ENCODE measurements at places on chromosomes 6 and 20. TPM values are rescaled to one million over a fixed set of nuclear protein-coding genes. Genes with fewer than 3 reads are reported as not detected.
A peak's percentile ranks its signal among the peaks of the same experiment; 100 is the strongest.

CLDN20 gene
- total RNA-seq: not detected

CCM2L gene
- total RNA-seq: not detected

CYB5R4 gene
- total RNA-seq: 4.7 TPM

OR2H2 gene
- total RNA-seq: not detected

CST5 gene
- total RNA-seq: not detected

DNA sequence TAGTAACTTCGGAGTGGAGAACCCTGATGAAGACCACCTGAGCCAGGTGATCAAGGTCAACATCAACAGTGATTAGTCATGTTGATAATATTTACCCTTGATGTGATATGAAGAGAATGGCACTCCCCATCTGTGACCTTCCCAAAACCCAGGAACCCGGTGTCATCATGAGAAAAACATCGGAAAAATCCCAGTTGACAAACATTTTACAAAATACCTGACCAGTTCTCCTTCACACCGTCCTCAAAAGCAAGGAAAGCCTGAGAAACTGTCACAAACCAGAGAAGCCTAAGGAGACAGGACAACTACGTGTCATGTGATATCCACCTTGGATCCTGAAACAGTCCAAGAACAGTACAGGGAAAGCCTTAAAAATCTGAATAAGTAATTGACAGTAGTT, 197.3 kb downstream of the ZMYND8 start:
- H3K4me3 ChIP-seq: no peak overlapping the region
- DNase-seq: no peak
- no peaks in the 10 kb centered on the region for H3K36me3 ChIP-seq
- no peaks in the 10 kb centered on the region for H3K27me3 ChIP-seq
- no peaks in the 10 kb centered on the region for H3K4me1 ChIP-seq
- no peak overlapping the region for H3K27ac ChIP-seq

DNA sequence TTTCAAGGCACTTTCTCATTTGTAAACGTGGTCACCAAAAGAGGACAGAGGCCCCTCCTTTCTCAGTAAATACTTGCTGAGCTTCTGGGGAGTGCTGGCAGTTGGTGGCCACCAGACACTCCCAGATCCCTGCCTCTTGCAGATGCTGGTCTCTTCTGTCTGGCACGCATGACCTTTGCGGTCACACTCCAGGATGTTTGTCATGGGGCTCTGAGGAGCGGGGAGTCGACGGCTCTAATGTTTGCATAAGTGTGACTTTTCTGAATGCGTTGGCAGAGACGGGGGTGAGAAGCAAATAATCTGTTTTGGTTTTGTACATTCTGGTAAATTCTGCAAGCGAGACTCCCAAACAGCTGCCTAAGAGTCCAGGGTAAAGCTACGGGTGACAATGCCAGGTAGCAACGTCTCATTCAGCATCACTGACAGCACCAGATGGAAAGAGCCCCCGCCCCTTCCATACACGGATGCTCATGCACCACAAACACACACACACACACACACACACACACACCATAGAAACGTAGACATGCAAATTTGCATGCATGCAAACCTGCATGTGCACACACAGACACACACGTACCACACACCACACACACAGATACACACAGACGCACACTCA, 101.1 kb downstream of the YTHDF1 start:
- H3K27me3 ChIP-seq: peaks cover 11% of the 10 kb centered on the region

GRCh38 chr20:4029505-4030467, 14.4 kb upstream of the RNF24 start:
- no peaks in the 10 kb centered on the region for H3K27me3 ChIP-seq
- H3K27ac ChIP-seq: no peak overlapping the region
- H3K4me1 ChIP-seq: peaks cover 2% of the 10 kb centered on the region
- H3K4me3 ChIP-seq: no peak overlapping the region
- DNase-seq: no peak

- H3K4me1 ChIP-seq: no peaks in the 10 kb centered on the region
- H3K36me3 ChIP-seq: no peaks in the 10 kb centered on the region
- no peaks in the 10 kb centered on the region for H3K27me3 ChIP-seq
- no peak overlapping the region for H3K4me3 ChIP-seq
- no peak overlapping the region for H3K27ac ChIP-seq
- DNase-seq: no peak
Measured at GRCh38 chr20:8974009-8974708, 94.7 kb upstream of the PLCB4 start.

DNA sequence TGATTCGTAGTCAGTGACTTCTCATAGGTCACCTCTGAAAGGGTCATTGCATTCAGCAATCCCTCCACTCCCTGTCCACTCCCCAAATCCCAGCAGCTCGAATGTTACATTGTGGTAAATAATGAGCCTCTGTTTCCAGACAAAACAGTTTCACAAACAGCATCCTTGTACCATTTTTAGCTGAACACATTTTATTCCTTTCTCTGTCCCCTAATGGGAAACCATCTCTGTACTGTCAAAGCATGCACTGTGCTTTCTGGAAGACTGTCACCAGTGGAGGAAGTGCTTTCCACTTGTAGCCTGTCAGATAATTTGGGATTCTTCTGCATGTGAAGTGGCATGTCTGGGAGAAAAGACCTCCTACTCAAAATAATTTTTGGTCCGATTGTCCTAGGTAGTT, 82.0 kb downstream of the SLC35F1 start:
- no peaks in the 10 kb centered on the region for H3K27me3 ChIP-seq
- no peaks in the 10 kb centered on the region for H3K36me3 ChIP-seq
- H3K27ac ChIP-seq: no peak overlapping the region
- no peak overlapping the region for H3K4me3 ChIP-seq

DNA sequence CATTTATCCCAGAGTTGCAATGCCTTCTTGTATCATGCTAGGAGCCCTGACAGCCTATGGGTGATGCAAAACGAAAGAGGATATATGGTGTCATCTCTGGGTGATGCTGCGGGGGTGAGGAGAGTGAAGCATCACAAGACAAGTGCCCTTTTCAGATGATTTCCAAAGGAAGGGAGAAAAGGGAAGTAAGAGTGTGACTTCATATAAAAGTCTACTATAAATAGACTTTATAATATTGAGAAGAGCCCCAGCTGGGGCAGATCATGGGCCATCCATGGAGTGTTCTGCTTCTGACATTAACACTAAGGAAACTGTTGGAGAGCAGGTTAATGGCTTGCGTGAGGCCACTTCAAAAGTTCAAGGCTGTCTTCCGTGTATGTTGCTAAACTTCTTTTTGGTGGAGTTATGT, 4.4 kb downstream of the CD83 start:
- H3K36me3 ChIP-seq: no peaks in the 10 kb centered on the region
- DNase-seq: no peak
- no peaks in the 10 kb centered on the region for H3K27me3 ChIP-seq

DNA sequence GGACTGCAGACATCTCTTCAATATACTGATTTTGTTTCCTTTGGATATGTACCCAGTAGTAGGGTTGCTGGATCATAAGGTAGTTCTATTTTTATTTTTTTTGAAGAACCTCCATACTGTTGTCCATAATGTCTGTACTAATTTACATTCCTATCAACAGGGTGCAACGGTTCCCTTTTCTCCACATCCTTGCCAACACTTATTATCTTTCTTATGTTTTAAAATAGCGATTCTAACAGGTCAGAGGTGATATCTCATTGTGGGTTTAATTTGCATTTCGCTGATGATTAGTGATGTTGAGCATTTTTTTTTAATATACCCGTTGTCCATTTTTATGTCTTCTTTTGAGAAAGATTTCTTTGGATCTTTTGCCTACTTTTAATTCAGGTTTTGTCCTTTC, 2.0 kb upstream of the TP53RK start:
- no peak overlapping the region for H3K4me3 ChIP-seq
- no peak for DNase-seq
- no peak overlapping the region for H3K27ac ChIP-seq
- H3K27me3 ChIP-seq: no peaks in the 10 kb centered on the region
- H3K4me1 ChIP-seq: peaks cover 7% of the 10 kb centered on the region

- peaks cover 4% of the 10 kb centered on the region for H3K4me1 ChIP-seq
- H3K27ac ChIP-seq: peak overlapping the region; percentile 93
- peak overlapping the region; percentile 80 for H3K4me3 ChIP-seq
- no peaks in the 10 kb centered on the region for H3K27me3 ChIP-seq
- DNase-seq: peak; percentile 49
Measured at GRCh38 chr6:32967151-32968091, 973 bp upstream of the BRD2 start.

GRCh38 chr6:57137350-57137749, 34.8 kb upstream of the BAG2 start:
- DNase-seq: no peak
- H3K27me3 ChIP-seq: no peaks in the 10 kb centered on the region
- H3K4me1 ChIP-seq: no peaks in the 10 kb centered on the region
- no peak overlapping the region for H3K27ac ChIP-seq
- H3K4me3 ChIP-seq: no peak overlapping the region
- peaks cover 10% of the 10 kb centered on the region for H3K36me3 ChIP-seq

- H3K27ac ChIP-seq: peak overlapping the region; percentile 4
- no peak overlapping the region for H3K4me3 ChIP-seq
- H3K36me3 ChIP-seq: no peaks in the 10 kb centered on the region
- H3K27me3 ChIP-seq: no peaks in the 10 kb centered on the region
- H3K4me1 ChIP-seq: peaks cover 19% of the 10 kb centered on the region
- peak; percentile 81 for DNase-seq
Measured at GRCh38 chr6:2876210-2877056, 26.7 kb downstream of the SERPINB9 start.

DNA sequence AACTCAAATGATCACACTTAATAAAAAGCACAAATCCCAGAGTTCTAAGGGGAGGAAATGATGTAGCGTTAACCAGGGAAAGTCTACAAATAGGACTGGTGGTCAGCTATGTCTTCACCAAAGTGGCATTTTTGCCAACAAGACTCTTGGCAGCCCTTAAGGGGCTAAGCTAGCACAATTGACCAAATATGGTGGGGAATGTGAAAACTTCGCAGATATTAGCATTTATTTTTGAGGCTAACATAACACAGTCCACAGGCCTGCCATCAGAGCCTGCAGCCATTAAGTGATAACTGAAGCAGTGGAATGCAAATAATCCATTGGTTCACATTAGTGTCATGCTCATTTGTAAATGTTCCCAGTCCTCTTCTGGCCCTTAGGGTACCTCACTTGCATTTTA, 274.6 kb downstream of the FOXC1 start:
- H3K4me3 ChIP-seq: no peak overlapping the region
- H3K27me3 ChIP-seq: no peaks in the 10 kb centered on the region
- DNase-seq: no peak
- H3K4me1 ChIP-seq: peaks cover 2% of the 10 kb centered on the region
- no peak overlapping the region for H3K27ac ChIP-seq

GRCh38 chr6:25746968-25747367, 7.6 kb upstream of the SLC17A4 start:
- no peaks in the 10 kb centered on the region for H3K27me3 ChIP-seq
- no peaks in the 10 kb centered on the region for H3K4me1 ChIP-seq
- no peak for DNase-seq
- H3K27ac ChIP-seq: no peak overlapping the region
- no peaks in the 10 kb centered on the region for H3K36me3 ChIP-seq

GRCh38 chr20:23152308-23152892, 66.3 kb upstream of the CD93 start:
- peak; percentile 88 for DNase-seq
- H3K27me3 ChIP-seq: no peaks in the 10 kb centered on the region
- no peaks in the 10 kb centered on the region for H3K36me3 ChIP-seq
- H3K4me1 ChIP-seq: peaks cover 41% of the 10 kb centered on the region
- H3K4me3 ChIP-seq: no peak overlapping the region
- H3K27ac ChIP-seq: peak overlapping the region; percentile 12

DNA sequence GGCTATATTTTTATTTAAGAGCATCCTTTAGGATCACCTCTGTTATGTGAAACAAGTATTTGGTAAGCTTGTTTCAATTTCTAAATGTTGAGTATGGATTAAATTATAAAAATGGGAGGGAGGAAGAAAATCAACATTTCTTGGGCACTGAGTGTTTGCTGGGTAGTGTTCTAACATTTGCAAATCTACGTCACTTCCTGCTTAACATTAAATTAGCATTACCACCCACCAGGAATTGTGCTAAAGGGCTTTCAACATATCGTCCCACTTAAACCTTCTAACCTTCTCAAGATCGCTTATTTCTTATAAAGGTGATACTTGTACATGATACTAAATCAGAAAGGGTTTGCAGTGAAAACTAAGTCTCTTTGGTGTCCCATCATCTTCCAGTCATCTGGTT, 7.9 kb upstream of the TMEM217 start:
- H3K36me3 ChIP-seq: peaks cover 6% of the 10 kb centered on the region
- H3K4me3 ChIP-seq: no peak overlapping the region
- H3K27ac ChIP-seq: no peak overlapping the region
- H3K27me3 ChIP-seq: no peaks in the 10 kb centered on the region
- H3K4me1 ChIP-seq: no peaks in the 10 kb centered on the region

DNA sequence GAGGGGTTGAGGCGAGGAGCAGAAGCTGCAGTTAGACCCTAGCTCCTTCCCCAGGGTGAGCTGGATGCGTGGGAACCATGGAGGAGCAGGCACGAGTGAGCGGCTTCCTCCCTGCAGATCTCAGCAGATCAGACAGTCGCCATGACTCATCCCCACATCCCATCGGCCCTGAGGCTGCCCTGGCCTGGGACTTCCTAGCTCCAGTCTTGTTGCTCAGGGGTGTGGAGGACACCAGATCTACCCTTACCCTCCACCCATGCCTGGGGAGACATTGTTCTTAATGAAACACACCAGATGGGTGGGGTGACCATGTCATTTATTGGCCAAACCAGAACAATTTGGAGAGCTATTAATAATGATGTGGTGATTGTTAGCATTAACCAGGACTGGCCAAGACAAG, 36.3 kb upstream of the TGM2 start:
- no peaks in the 10 kb centered on the region for H3K36me3 ChIP-seq
- DNase-seq: peak; percentile 93
- no peaks in the 10 kb centered on the region for H3K27me3 ChIP-seq
- H3K4me3 ChIP-seq: no peak overlapping the region
- peaks cover 27% of the 10 kb centered on the region for H3K4me1 ChIP-seq

DNA sequence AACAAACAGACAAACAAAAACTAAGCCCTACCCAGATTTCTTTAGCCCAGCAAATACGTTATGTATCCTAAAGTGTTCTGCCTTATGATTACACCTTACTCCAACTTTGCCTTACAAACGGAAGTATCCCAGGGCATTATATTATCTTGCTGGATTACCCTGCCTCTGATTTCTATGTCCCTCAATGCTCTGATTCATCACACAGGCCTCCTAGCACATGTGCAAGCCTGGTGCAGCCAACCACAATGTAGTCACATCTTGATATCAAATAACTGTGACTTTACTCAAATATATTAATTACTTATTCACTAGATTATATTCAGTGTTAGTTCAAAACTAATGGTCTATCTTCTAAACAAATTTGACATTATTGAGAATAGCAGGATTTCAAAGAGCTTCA, 598.6 kb downstream of the TBC1D32 start:
- no peak for DNase-seq
- no peak overlapping the region for H3K4me3 ChIP-seq
- H3K4me1 ChIP-seq: no peaks in the 10 kb centered on the region
- no peaks in the 10 kb centered on the region for H3K36me3 ChIP-seq
- no peak overlapping the region for H3K27ac ChIP-seq
